ENCODE measurements at places on chromosomes 7 and 10.

DNA sequence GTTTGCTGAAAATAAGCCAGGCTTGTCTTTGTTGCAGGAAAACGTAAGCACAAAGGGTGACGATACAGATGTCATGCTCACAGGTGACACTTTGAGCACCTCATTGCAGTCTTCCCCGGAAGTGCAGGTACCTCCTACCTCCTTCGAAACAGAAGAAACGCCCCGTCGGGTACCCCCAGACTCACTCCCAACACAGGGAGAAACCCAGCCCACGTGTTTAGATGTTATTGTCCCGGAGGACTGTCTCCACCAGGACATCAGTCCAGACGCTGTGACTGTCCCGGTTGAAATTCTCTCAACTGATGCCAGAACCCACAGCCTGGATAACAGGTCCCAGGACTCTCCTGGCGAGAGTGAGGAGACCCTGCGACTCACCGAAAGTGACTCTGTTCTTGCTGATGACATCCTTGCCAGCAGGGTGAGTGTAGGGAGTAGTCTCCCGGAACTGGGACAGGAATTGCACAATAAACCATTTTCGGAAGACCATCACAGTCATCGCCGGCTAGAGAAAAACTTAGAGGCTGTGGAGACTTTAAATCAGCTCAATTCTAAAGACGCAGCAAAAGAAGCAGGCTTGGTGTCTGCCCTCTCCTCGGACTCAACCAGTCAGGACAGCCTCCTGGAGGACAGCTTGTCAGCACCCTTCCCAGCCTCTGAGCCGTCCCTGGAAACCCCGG, 18.3 kb upstream of the BHLHA15 start:
- no peak for DNase-seq

GRCh38 chr7:106553446-106553836, 107.5 kb downstream of the CCDC71L start:
- no peak for DNase-seq

GRCh38 chr10:72862957-72863356, 30.6 kb upstream of the OIT3 start:
- no peak for DNase-seq

GRCh38 chr7:119175911-119176627, 951.6 kb downstream of the ANKRD7 start:
- peak; percentile 2 for DNase-seq

DNA sequence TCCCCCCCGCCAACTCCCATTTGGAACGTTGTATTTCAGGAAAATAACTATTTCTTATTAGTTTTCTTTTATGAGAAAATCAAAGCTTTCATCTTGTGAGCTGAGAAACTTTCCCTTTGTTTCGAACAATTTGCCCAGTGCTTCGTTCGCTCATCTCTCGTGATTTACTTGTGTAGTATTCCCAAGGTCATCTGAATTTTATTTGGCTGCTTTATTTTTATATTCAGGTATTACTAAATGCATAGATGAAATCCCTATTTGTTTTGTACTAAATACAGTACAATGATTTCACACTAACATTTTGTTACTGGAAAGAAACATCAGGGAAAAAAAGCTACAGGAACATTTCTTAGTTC, 12.0 kb upstream of the EBLN1 start:
- DNase-seq: no peak

GRCh38 chr10:101563007-101563406, 25.1 kb downstream of the POLL start:
- no peak for DNase-seq

GRCh38 chr10:99827936-99828335, 45.5 kb downstream of the ABCC2 start:
- DNase-seq: peak; percentile 57

GRCh38 chr7:83701736-83702135, 52.8 kb upstream of the SEMA3E start:
- DNase-seq: no peak

DNA sequence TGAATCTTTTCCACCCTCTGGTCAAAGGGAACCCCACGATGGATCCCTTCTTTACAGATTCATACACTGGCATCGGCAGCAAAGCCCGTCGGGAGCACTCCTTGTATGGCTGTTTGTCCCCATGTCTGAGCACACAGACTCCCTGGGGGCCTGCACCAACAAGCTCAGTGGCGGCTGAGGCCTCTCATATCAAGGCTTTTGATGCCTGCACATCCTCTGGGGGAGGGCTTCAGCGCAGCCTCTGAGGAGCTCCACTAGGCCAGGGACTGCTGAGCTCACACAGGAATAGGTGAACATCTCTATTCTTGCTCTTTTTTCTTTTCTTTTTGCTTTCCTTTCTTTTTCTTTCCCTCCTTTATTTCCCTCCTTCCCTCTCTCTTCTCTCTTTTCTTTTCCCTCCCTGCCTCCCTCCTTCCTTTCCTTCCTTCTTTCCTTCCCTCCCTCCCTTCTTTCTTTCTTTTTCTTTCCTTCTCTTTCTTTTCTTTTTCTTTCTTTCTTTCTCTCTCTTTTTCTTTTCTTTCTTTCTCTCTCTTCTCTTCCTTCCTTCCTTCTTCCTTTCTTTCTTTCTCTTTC, 174.6 kb downstream of the CCDC3 start:
- no peak for DNase-seq

- no peak for DNase-seq
Observed at GRCh38 chr10:86167762-86168128, 198.8 kb downstream of the GRID1 start.

GRCh38 chr7:157273208-157274093, 63.4 kb upstream of the DNAJB6 start:
- DNase-seq: peak; percentile 62

DNA sequence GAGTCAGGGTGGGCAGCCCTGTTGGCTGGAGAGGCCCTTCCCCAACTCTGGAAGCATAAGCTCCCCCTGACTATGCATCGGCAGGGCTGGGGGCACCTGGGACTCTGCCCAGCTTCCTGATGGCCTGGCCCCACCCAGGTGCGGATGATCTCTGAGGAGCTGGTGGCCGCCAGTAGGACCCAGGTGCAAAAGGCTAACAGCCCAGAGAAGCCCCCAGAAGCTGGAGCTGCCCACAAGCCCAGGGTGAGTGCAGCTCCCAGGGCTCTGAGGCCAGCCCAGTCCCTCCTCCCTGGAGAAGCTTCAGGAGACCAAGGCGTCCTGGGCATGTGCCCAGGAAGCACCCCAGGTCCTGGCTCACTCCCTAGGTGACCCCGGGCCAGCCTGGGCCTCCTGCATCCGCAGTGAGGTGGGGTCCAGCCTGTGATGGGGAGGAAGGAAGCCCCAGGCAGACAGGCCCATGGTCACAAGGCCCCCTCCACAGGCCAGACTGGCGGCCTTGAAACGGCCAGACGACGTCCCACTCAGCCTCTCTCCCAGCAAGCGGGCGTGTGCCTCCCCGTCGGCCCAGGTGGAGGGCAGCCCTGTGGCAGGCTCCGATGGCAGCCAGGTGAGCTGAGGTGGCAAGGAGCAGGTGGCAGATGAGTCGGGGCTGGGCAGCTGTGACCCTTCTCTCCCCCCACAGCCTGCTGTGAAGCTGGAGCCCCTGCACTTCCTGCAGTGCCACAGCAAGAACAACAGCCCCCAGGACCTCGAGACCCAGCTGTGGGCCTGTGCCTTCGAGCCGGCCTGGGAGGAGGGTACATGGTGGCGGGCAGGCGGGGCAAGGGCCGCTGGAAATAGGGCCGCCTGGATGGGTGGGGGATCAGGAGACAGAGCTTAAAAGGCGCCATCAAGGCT, 3.0 kb downstream of the LRWD1 start:
- DNase-seq: no peak

DNA sequence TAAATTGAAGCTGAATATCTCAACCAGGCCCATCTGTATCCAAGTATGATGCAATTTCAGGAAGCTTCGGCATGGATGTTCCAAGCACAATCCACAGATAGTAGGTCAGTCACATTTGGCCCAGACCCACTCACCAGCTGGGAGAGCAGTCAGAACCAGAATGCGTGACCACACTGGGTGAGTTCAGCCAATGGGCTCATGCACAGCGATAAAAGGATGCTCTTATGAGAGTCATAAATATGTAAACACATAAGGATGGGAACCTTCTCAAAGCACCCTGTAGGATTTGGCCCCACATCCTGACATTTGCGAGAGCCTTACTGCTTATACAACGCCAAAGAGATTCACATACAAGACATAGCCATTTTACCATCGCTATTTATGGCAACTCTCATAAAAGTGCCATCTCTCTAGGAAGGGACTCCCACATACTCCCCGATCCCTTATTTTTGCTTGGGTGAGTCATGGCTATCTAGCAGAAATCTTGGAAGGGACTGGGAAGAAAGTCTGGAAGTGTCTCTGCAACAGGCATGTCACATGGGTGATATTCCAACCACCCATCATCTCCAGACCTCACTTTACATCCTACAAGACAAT, 3.0 kb downstream of the AFAP1L2 start:
- DNase-seq: peak; percentile 26

DNA sequence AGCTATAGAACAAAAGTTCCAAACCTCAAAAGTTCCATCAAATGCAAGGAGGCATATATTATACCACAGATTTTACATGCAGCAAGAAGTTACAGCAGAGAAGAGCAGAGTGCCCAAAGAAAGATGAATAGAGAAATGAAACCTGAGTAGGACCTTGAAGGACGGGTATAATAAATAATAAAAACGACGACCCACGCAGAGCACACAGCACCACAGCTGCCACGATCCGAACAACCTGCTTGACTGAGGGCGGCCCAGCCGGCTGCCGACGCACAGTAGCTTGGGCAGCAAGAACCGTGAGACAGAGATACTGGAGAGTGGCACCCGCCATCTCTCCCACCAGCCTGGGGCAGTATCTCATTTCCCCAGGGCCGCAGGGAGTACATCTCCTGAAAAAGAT, 79.0 kb downstream of the HIPK2 start:
- no peak for DNase-seq

- no peak for DNase-seq
Observed at GRCh38 chr10:131041441-131041840, 270.1 kb downstream of the TCERG1L start.

DNA sequence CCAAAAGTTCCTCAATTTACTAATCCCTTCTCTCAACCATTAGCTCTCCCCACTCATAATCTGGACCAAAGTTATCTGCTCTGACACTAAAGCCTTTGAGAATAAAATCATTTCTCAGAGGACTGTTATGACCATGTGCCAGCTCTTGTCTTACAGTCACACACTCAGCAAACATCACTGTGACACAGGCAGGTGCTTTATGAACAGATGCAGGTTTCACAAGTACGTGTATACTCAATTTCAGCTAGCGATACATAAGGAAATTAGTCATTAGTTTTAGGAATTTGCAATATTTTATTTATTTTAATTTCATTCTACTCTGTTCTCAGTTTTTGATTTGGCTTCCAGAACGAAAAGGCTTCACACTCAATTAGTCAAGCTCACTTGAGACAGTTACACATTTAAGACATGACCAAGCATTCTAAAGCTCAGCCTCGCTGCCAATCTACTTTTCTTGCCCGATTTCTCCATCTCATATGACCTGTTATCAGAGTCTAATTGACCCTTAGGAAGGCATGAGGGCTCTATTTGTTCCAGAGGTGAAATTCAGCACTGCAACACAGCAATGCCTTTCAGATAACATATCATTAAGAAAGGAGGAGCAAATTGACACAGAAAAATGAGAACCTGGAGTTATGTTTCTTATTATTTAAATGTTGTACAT, 76.8 kb downstream of the TFEC start:
- DNase-seq: no peak

DNA sequence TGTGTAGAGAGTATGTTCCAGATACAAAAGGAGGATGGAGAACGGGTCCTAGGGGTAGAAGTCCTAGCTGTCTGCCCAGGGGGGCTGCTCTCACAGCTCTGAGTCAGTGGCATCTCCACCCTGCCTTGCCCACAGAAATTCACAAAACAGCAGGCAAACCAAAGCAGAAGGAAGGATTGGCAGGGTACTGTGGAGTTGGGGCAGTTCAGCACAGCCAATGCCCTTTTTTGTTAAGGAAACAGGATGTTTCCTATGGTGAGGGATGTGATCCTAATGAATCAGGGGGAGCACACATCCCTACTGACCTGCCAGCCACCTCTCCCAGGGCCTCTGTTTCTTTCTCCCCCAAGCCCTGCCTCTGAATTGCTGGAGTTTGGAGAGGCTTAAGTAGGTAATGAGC, 457.6 kb downstream of the PLXNA4 start:
- DNase-seq: no peak

- no peak for DNase-seq
Observed at GRCh38 chr10:60950300-60950699, 6.3 kb upstream of the RHOBTB1 start.

- no peak for DNase-seq
Observed at GRCh38 chr10:74912182-74912581, 85.8 kb downstream of the KAT6B start.

GRCh38 chr7:1245524-1246050, 12.9 kb downstream of the UNCX start:
- no peak for DNase-seq

- DNase-seq: no peak
Observed at GRCh38 chr10:70494536-70494935, 16.0 kb downstream of the PALD1 start.

Data from HCEC 1CT (cell line).